Stimulated activated CD4-positive, alpha-beta T cell treated with anti-CD3 and anti-CD28 coated beads, Interleukin-12 subunit alpha, Interleukin-12 subunit beta, amount 100 ng/mL, for 4 hours (primary cell): ENCODE measurements at places on chromosomes 3 and 15.

- no peak for DNase-seq
Observed at GRCh38 chr15:69037482-69037881, 23.0 kb downstream of the NOX5 start.

DNA sequence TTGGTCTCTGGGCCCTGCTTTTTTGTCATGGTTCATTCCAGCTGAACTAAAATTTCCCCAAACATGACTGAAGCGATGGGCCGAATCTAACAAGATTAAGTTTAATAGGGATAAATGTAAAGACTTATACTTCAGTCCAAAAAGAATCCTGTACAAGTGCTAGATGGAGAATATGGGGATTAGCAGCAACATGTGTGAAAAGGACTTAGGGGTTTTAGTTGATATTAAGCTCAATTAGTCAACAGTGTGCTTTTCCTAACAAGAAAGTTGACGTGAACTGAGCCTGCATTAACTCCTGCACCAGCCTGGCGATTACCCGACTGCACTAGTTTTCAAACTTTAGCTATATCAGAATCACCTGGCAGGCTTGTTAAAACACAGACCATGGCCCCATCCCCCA is 61.0 kb upstream of the BBX start:
- no peak for DNase-seq

DNA sequence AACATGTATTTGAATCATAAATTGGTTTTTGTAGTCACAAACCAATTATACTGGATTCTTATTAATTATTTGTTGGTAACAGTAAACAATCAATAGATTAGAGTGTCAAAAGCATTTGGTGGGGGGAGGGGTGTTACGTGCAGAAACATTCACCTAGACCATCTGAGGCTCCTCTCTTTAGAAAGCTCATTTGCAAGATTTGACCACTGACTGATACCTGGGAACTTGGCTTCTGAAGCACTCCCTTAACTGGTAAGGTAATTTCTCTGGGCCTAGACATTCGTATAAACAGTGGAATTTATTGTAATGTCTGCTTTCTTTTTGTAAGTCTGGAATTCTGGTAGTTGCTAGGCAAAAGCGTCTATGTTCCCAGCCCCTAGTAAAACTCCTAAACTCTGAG is 243.8 kb upstream of the GBE1 start:
- DNase-seq = no peak

DNA sequence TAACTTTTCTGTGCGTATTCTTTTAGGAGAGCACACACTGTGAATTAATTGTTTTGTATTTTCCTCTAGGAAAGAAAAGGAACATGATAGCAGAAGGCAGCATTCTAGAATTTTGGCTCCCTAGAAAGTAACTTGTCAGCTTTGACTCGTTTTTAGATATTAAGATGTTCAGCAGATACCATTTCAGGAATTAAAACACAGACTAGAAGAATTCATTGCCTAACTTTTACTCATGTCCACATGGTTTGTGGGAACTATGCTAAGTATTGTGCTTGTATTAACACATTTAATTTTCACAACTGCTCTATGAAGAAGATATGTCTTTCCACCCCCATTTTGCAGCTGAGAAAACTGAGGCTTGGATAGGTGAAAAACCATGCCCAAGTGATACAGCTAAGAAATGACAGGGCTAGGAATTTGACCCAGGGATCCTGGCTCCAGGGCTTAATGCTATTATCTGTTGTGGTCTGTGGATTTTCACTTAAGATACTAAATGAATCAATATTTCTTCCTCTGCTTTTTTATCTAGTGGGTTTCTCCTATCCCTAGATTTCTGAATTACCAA is 128.8 kb downstream of the MITF start:
- no peak for DNase-seq

DNA sequence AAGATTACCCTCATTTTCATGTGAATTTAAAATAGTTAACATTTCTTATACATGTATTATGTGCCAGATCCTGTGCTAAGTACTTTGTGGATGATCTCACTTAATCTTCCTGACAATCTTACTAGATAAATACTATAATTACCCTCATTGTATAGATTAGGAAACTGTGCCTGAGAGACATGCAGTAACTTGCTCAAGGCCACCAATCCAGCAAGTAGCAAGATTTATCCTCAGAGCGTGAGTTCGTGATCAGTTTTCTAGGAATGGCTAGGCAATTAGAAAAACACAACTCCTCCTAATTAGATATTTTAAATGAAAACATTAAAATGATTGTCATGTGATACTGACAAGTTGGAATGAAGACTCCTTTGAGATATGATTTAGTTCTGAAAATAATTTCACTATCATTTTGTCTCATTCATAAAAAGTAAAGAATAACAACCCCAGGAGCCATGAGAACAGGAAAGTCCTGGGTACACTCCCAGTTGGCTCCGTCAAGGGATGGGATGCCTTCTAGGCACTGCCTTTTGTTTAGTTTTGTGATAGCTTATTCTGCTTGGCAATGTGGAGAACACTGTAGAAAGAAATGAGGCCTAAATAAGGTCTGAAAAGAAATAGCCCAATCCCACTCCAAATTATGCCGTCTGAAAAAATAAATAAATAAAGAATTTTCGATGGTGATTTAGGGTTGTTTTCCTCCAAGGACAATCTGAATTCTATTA is 61.3 kb downstream of the FBN1 start:
- no peak for DNase-seq

DNA sequence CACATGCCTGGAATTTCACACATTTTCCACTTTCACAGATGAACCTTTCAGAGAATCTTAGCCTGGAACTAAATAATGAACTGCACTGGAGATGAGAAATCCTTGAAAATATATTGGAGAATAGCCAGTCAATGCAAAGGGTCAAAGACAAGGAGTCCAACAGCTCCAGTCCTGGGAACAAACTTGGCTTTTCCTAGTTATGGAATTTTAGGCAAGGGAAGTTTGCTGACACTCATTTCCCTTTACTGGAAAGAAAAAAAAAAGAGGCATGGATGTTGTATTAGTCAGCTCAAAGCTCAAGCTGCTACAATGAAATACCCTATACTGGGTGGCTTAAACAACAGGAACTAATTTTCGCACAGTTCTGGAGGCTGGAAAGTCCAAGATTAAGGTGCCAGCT is 690.8 kb upstream of the ARPP21 start:
- DNase-seq = no peak

- no peak for DNase-seq
Observed at GRCh38 chr3:121951291-121951919, 57.2 kb downstream of the SLC15A2 start.

- no peak for DNase-seq
Observed at GRCh38 chr3:25897019-25897418, 107.1 kb downstream of the OXSM start.

DNA sequence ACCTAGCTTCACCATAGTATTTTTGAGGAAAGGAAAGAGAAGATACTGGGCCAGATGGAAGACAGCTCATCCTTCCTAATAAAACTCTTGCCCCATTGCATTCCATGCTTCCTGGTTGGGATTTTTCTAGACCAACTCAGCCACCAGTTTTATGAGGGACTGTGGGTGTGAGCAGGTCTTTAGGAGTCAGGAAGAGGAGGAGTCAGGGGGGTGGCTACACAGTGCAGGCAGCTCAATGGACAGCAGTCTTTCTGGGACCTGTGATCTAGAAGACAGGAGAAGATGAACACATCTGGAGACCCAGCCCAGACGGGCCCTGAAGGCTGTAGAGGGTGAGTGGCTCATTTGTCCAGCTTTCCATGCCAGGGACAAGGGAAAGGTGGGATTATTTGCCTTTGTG is at the start of gene NOX5:
TSS of gene NOX5 (plus strand) at position 242 of the 400 bp plus-strand sequence. CDS start at position 283, 41 bp downstream.
- DNase-seq = no peak

- DNase-seq = no peak
Observed at GRCh38 chr3:95148107-95148506, 1085.2 kb downstream of the NSUN3 start.

- no peak for DNase-seq
Observed at GRCh38 chr3:31661286-31661685, 128.6 kb downstream of the STT3B start.

- DNase-seq = no peak
Observed at GRCh38 chr3:183369117-183369516, 59.3 kb downstream of the MCF2L2 start.
